Epithelial cell of esophagus (primary cell): ENCODE measurements at places on chromosomes 1 and 21.

DNA sequence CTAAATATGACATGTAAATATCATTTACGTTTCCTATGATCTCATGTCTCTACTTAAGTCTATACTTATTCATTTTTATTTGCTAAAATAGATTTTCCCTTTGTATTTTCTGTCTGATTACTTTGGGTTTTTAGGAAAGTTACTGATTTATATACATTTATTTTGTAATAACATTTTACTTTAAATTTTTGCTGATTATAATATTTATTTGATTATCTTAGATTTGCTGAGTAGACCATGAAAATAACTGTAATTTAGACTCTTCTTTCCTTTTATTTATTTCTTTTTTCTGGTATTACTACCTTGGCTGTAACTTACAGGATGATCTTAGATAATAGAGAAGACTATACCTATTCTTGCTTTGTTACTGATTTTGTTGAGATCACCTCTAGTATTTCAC lies 159.9 kb upstream of the POGK start:
- no peak for DNase-seq

- DNase-seq: no peak
Observed at GRCh38 chr1:10932088-10932487, 80.4 kb upstream of the TARDBP start.

DNA sequence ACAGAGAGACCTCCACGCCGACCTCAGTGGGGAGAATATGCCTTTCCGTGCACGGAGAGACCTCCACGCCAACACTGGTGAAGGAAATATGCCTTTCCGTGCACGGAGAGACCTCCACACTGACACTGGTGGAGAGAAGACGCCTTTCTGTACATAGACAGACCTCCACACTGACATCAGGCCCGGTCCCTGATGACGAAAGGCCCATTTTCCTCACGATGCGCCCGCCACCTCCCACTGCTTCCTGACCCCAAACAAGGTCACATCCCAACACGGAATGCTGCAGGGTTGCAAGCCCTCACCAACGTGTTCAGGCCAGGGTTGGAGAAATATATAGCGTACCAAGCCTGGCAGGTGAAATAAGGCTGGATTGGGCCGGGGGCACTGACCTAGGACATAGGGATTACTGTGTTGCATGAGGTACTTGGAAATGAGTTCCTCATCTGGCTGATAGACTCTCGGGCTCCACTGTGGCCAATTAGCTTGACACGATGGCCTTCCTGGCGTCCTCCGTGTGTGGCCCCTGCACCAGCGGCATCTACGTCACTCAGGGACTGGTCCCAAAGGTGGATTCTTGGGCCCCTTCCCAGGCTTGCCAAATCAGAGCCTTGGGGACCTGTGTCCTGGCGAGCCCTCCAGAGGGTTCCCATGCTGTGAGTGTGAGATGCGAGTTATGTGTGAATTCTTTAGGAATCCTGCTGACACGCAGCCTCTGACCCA lies 16.5 kb upstream of the SUMO3 start:
- no peak for DNase-seq

GRCh38 chr1:93750955-93751354 lies 69.3 kb upstream of the BCAR3 start:
- DNase-seq: no peak

DNA sequence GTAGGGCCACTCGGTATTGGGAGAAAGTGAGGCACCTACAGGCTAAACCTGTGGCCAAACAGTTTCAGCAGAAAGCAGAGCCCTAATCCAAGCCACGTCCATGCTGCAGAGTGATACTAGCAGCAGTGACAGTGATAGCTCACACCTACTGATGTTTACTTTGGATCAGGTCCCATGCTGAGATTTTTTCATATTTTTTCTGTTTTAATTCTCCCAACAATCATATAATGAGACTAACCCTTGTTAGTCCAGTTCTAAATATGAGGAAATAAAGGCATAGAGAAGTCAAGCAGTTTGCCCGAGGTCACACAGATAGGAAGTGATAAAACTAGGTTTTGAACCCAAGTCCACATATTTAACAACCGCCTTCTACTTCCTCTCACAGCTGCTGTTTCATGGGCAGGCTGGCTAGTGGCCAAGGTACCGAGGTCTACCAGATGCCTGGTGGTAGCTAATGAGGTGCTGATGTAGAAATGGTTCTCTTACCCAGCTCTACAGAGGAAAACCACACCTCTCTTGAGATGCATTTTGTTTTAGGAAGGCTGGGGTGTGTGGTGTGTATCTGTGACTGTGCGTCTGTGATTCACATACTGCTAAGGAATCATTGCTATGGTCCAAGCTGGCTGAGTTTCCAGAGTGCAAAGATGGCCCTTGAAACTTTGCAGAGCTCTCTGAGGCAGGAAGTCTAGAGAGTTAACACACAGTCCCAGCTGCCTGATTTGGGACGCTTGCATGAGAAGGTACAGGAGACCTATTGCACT lies 80.3 kb upstream of the ARTN start:
- peak; percentile 78 for DNase-seq

- no peak for DNase-seq
Observed at GRCh38 chr21:23455676-23456075, 2151.6 kb downstream of the MRPL39 start.

- DNase-seq: peak; percentile 98
Observed at GRCh38 chr21:42009831-42010506, at the start of gene ZBTB21. Gene ZBTB21, minus strand, starts transcription at chr21:42010360. Its CDS starts 16,265 bp downstream, at chr21:41994095.

DNA sequence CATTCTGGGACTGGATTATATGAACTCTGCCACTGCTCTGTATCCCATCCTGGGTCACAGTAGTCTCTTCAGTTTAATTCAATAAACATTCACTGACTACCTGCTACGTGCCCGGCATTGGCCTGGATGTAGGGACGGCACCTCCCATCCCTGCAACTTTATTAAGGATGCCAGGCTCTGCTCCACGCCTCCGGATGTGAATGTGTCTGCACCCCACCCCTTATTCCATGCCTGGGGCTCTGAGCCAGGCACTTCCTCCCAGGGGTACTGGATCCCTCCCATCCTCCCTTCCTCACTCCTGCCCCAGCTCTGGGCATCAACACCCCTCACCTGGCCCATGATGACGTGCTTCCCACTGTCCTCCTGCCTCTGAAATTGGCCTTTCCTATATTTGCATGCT lies 53.7 kb downstream of the KCNN3 start:
- no peak for DNase-seq

- DNase-seq: no peak
Observed at GRCh38 chr1:106178791-106179190, 877.7 kb upstream of the PRMT6 start.
